ENCODE measurements at places on chromosomes 16 and 17.
A peak's percentile ranks its signal among the peaks of the same experiment; 100 is the strongest.

DNA sequence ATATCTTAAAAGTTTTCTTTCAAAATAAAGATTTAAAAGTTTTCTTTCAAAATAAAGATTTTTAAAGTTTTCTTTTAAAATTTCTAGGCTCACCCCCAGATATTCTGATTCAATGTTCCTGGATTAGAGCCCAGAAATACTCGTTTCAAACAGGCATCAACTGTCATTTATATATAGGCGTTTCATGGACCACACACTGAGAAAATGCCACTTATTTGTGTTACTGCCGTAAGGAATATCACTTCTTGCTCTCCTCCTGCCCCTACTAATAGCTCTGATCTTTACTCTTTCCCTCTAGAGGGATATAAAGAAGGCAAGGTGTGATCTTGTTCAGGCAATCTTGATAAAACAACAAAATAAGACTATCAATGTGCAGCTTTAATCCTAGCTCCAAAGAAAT is 1324.1 kb downstream of the CDH8 start:
- DNase-seq, result no peak

DNA sequence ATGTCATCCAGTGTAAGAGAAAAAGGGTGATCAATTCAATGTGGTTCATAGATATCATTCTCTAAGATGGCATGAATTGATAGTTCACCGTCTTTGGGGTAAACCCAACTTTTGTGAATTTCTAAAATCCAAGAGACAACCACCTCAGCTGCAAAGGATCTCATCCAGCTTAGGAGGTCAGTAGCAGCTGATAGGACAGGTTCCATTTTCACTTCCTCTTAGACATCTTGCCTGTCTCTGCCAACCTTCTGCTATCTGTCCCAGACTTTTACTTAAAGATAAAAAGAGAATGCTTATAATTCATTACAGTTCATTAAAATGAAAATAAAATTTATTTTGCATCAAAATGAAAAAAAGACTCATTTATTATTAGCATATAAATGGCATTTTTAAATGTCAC is 468.2 kb downstream of the XYLT1 start:
- no peak for DNase-seq

DNA sequence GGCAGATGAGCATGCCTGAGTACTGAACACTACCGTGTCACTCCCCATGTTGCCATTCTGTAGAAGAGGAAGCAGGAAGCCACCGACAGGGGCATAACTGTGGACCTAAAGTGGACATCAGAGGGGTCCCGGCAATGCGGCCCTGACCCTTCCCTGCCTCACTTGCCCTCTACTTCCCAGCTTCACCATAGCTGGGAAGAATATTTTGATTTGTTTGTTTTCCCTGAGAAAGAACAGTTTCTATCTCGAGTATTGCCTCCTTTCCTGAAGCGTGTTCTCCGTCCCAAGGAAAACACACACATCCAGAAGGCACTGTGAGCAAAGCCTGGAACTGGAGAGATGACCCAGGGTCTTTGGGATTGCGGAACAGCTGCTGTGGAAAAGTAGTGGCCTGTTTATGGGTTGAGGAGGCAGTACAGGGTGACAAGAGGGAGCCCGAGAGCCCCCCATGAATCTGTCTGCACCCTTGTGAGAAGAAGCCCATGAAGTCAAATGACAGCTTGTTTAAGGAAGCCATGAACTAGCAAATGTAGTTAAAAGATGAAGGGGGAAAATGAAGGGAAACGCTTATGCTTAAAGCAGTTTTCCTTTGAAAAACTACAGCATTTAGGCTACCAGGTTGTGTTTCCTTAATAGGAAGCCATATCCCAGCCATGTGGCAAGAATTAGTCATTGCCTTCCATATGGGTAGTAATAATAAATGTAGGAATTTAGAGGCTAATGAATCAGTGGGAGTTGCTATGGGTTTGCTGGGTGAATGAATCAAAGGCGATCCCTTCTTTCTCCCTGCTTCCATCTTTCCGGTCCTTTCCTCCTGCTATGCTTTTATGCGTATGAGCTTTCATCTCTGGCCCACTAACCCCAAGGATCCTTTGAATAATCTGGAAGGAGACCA is 90.0 kb upstream of the TBX2 start:
- DNase-seq, result no peak

DNA sequence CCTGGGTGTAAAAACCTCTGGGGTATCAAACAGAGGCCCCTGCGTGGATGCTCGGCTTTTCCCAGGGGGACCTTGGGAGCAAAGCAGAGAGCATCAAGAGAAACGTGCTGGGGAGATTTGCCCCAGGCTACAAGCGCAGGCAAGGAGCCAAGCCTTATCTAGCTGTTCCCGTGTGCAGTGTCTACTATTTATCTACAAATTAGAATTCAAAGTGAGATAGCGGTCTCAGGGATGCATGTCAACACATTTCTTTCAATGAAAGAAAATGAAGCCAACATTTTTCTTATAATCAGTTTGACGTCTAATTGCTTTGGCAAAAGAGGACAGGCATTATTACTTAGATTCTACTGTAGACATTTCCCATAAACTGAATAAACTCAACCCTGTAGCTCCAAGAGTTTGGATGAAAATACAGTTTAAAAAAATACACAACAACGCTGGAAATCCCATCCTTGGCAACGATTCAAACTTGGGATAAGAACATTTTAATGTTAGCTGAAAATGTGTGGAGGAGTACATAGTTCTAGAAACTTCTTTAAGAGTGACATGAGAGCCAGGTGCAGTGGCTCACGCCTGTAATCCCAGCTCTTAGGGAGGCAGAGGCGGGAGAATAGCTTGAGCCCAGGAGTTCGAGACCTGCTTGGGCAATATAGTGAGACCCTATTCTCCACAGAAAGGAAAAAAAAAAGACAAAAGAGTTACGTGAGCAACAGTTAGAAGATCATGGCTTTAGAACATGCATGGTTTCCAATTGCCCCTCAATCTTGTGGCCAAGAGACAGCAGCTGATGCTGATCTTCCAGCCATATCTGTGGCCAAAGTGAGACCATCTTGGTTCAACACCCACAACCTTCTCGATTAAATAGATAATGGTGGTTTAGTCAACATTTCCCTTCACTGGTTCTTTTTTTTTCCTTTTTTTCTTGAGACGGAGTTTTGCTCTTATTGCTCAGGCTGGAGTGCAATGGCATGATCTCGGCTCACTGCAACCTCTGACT is 7.2 kb downstream of the SPNS3 start:
- no peak for DNase-seq

- no peak for DNase-seq
Measured at GRCh38 chr17:216625-217024, 35.2 kb upstream of the DOC2B start.

DNA sequence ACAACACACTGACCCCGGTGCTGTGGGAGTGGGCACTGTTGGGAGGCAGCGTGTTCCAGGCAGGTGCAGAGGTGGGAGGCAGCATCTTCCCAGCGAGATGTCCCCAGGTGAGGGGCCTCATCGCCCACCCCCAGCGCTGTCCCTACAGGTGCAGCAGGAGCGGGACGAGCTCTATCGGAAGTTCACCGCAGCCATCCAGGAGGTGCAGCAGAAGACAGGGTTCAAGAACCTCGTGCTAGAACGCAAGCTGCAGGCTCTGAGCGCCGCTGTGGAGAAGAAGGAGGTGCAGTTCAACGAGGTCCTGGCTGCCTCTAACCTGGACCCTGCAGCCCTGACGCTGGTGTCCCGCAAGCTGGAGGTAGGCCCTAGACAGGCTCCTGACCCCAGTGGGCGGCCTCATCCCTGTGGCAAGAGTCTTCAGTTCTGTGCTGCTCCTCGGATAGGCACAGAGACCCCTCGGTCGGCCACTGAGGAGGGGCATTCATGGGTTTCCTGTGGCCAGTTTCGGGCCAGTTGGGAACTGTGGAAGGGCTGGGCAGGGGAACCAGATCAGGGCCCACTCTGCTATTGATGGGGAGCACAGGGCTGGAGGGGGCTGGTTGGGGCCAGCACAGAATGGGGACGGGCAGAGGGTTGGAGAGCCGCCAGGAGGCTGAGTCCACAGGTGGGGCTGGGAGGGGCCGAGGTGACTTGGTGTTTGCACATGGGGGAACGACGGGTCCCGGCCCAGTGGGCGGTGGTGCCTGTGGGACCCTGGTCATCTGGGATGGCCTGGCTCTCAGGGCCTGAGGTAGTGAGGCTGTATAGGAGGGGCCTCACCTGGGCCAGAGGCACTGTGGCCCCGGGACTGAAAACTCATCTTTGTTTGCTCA is 21.1 kb upstream of the DBNDD1 start:
- no peak for DNase-seq

DNA sequence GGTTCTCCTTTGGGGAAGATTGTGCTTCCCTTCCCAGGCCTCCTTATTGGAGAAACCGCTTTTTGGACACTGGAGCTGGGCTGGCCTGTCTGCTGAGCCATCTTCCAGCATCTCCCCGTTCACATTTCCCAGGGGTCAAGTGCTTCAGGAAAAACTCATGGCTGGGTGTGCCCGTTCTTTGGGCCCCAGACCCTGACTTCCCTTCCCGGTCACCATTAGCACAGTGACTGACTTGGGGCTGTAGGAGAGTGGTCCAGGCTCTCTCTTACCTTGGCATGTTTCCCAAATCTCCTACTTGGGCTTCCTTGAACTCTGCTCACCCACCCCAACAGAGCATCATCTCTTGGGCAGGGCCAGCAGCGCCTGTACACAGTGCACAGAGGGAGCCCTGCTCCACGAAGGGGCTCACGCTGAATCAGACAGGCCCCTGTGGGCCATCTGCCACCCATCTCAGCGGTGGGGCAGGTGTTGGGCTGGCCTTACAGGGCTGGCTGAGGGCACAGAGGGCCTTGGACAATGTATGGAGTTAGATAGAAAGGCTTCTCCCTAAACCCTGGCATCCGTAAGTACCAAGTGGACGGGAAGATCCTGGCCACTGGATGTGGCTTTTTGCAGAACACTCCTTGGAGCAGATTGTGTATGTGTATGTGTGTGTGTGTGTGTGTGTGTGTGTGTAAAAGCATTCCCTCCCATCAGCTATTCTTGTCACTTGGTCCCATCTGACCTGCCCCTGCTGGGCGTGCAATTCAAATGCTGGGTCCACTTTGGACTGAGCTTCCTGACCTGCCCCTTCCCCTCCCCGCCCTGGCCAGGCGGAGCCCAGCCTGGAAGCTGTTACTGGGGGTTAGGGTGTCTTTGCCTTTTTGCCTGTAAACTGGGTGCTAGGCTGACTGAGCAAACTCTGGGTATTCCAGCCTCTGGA is 24.9 kb upstream of the CDC42EP4 start:
- DNase-seq, result no peak

DNA sequence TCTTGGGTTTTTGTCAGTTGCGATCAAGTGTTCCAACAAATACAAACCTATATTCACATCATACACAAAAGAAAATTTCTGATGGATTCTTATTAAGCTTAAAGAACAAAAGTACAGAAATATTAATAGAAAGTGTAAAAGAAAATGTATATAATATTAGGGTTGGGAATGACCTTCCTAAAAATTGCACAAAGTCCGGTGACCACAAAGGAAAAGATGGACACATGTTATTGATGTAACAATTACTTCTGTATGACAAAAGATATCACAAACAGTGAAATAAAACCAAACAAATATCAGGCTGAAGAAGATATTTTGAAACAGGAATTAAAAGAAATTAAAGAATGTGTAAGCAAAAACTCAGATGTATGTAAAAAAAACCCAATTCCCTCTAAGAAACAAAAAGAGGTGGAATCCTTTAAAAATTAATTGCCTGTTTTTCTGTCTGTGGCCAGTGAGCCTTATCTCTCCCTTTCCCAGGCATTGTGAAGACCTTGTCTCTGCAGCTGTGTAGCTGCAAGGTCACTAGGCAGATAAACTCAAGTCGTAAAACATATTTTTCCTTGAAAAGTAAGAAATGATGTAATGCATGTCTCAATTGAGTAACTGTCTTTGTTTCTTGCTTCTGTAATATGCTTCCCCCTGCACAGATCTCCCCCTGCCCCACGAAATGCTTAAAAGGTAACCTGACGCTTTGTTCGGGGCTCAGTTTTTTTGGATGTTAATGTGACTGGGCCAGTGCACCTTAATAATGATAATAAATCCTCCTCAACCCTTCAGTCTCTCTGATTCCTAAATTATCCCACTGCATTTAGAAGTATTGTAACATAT is 2.8 kb downstream of the ST6GALNAC1 start:
- no peak for DNase-seq

- no peak for DNase-seq
Measured at GRCh38 chr17:69913216-69913615, 161.8 kb upstream of the KCNJ16 start.

DNA sequence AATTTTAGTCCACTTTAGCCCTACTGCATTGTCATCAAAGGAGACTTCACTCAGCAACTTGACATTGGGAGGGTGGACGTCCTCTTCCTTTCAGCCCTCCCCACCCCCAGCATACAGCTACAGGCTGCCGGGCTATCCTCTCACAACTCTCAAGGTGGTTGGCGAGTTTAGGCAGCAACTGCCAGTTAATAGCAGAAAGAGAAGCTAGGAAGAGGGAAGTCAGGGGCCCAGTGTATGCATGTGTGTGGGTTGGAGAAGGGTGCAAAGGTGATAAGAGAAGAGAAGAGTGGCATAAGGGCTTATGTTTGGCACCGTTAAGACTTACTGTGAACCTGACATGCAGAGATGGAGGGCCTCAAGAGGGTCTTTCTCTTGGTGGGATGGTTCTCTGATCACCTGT is 31.8 kb downstream of the CCL4 start:
- DNase-seq, result no peak

- no peak for DNase-seq
Measured at GRCh38 chr17:38430316-38430715, 2.1 kb downstream of the ARHGAP23 start.

- DNase-seq, result no peak
Measured at GRCh38 chr17:4934173-4934979, 2.3 kb downstream of the GP1BA start.

- peak; percentile 73 for DNase-seq
Measured at GRCh38 chr17:42112552-42113176, at the start of gene DHX58. Gene DHX58 (minus strand): TSS chr17:42112714. CDS start chr17:42111892, 822 bp downstream.

- no peak for DNase-seq
Measured at GRCh38 chr17:34252444-34253138, 2.5 kb upstream of the CCL2 start.

DNA sequence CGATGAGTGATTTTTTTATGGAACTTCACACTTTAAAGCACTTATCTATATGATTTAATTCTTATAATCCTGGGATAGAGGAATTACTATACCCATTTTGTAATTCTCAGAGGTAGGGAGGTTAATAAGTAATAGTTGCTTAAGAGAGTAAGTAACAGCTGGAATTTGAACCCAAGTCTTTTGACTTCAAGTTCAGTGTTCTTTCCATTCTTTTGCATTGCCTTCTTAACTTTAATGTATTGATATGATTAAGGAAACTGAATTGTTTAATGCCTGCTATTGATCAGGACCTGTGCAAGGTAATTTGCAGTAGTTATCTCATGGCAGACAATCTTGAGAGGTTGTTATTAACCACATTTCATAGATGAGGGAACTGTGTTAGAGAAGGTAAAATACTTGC is 78.5 kb downstream of the TUBD1 start:
- no peak for DNase-seq

- DNase-seq, result no peak
Measured at GRCh38 chr16:64292953-64293352, 828.9 kb downstream of the CDH11 start.
